ENCODE measurements at places on chromosomes 4 and X.
A peak's percentile ranks its signal among the peaks of the same experiment; 100 is the strongest.

- DNase-seq = peak; percentile 39
Measured at GRCh38 chrX:53321230-53321942, 40.0 kb upstream of the IQSEC2 start.

GRCh38 chr4:4358093-4358854 is 28.6 kb upstream of the NSG1 start:
- no peak for DNase-seq

- DNase-seq = no peak
Measured at GRCh38 chr4:177099211-177099610, 210.5 kb upstream of the NEIL3 start.

- DNase-seq = peak; percentile 53
Measured at GRCh38 chr4:138311771-138312535, 69.8 kb upstream of the SLC7A11 start.

DNA sequence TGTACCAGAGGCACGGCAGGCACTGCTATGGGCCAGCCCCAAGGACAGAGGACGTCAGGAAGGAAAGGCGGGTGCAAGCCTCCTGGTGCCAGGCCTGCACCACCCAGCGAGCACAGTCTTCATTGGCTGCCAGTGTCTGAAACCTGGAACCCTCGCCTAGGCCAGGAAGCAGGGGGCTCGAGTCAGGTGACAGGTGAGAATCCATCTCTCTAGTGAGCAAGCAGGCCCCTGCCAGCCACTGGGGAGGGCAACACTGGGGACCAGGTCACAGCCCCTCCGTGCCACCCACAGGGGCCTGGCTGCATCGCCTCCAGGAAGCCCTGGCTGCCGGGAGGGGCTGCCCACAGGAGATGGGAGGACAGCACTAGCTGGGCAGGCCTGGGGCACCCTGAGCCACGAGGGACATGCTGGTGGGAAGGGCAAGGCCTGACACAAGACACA is 6.9 kb upstream of the HAUS3 start:
- DNase-seq = no peak

DNA sequence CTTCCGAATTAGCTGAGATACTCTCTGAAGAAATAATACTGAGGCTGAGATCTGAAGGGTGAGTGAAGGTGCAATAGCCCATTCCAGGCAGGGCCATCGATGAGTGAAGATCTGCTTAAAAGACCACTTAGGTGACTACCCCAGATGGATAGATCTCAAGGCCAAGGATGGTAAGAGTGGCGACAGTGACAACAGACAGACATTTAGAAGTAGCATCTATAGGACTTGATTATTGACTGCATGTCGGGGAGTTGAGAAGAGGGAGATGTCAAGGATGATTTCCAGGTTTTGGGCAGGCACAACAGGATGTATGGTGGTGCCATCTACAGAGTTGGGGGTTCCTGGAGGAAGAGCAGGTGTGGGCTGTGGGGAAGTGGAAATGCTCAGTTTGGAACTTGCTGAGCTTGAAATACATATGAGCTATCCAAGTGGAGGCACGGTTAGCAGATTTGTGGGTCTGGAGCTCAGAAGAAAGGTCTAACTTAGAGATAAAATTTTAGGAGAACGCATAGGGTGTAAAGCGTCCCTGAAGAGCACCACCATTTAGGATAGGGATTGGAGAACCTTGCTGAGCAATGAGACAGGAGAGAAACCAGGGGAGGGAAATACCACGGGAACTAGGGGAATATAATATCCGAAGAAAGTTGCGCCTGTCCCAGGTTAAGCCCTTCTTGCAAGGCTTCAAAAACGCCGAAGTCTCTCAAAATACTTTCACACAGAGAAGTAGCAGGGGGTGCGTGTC is 688 bp downstream of the UFSP2 start:
- DNase-seq = peak; percentile 21

GRCh38 chr4:36467670-36468069 is 186.3 kb downstream of the DTHD1 start:
- no peak for DNase-seq

GRCh38 chr4:159946983-159947615 is 844.2 kb downstream of the RAPGEF2 start:
- DNase-seq = peak; percentile 82

GRCh38 chr4:166839615-166840251 is 394.6 kb downstream of the SPOCK3 start:
- no peak for DNase-seq

GRCh38 chrX:47179221-47179927 is 14.3 kb upstream of the UBA1 start:
- DNase-seq = no peak

DNA sequence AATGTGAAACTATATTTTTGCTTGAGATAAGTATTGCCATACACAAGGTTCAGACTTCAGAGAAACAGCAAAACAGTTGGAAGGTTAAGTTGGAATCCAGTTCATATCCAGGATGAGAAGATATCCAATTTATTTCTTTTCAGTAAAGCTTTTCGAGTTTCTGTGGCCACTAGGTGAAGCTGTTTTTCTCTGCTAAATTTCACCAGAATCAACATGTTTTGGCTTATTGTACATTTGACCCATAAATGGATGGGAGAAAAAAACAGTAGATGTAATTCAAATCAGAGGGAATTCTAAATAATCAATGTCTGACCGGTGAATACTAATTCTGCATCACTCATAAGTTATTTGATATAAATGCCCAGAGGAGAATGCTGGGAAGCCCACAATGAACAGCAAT is 9.1 kb upstream of the METTL14 start:
- DNase-seq = peak; percentile 5

- no peak for DNase-seq
Measured at GRCh38 chr4:56626963-56627362, 54.1 kb downstream of the HOPX start.

DNA sequence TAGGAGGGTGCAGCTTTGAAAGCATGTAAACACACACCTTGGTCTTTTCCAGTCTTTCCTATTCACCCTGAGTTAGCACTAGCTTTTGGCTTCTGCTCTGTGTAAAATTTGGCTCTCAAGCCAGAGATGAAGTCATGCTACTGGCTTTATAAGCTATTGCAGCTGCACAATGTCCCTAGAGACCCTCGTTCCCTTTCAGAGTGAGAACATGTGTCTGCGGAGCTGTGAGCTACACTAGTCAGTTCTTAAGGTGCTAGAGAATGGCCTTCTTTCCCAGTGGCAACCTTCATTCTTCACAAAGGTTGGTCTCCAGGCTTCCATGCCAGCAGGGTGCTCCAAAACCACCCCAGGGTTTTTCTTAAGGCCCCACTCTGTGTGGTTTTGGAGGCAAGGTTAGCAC is 199.1 kb downstream of the SPATA18 start:
- peak; percentile 11 for DNase-seq

DNA sequence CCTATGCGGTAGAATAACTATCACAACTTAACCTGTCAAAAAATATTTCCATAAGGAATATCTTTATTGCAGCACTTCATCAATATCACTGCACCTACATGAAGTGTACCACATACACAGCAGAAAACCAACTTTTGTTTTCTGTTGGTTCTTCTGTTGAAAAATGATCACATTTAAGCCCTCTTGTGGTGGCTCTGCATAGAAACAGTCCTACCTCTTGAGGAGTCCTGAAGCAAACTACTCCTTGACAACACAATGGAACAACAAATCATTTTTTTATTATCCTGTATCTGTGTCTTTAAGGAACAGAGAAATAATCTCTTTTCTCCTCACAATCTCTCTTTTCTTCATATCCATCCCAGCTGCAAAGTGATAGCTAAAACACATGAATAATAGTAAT is 39.8 kb upstream of the ATOH1 start:
- DNase-seq = peak; percentile 34

- no peak for DNase-seq
Measured at GRCh38 chr4:164251257-164251656, 502.7 kb upstream of the SMIM31 start.

DNA sequence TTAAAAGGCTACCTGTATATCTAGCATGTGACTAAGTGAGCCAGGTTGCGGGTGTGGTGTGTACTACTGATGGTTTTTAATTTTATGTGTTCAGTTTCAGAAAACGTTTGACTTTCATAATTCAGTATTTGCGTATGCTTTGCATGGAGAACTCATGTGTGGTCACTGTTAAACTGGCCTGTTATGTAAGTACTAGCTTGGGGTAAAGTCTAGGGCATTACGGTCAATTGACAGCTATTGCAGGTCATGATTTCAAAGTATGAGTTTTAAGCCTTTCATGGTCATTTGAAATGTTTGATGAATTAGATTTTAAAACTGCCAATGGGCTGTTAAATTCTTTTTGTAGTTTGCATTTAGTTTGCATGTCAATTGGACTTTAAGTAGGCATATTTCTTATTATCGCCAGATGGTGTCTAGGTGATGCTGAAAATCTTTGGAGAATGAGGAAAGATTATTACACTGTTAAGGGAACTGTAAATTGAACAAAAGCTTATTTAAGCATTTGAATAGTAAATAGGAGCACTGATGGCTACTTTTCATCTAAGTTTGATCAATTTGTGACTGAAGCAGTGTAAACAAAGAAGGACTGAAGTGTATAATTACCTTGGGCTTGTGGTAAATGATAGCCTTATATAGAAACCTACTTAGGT is 563.4 kb downstream of the DACH2 start:
- DNase-seq = no peak

DNA sequence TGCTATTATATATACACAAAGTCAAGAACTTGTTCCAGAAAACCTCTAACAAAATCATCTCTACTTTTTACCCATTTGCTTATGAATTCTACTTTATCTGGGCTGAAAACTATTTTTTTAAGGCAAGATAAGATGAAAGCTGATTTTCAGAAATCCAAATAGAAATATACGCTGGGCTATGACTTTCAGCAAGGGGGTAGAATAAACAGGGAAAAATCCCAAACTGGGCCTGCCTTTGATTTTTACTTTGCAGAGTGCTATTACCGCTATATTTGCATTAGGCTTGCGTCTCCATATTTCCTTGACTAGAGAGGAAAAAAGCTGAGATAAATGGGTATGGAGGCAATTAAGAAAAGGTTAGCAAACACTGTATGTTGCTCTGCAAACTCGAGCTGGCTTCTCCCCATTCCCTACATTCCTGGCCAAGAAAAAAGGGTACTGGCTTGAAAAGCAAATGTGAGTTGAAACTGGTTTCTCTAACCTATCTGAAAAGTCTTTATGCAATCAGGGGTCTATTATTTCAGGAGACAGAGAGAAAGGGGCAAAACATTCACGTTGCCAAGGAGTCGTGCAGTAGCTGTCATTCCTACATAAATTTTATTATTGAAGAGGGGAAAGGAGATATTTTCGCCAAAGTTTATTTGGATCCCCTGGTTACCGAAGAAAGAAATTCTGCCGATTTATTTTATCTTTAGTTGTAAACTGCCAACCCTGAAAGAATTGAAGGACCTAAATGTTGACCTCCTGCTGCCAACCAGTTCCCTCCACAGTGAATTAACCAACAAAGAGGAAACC is 2.2 kb downstream of the TMEM47 start:
- peak; percentile 44 for DNase-seq

GRCh38 chr4:94570558-94570957 is 118.8 kb downstream of the PDLIM5 start:
- DNase-seq = no peak

DNA sequence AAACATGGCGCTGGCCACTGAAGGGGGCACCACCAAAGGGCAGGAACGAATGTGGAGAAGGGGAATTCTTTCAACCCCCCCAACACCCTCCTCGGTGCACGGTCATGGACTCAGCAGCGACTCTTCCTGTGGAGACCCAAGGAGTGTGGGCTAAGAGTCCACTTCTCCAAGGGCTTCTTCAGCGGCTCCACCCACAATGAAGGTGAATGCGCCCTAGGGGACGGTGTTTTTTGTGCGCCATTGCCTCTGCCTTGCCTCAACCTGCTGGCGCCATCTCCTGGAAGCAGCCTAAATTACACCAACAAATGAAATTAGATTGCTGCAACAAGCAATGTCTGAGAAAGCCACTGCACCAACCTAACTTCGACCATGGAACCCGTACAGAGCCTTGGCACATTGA is 169.2 kb upstream of the MAGEB18 start:
- no peak for DNase-seq

- DNase-seq = no peak
Measured at GRCh38 chr4:1519787-1520661, 113.8 kb upstream of the NKX1-1 start.

- no peak for DNase-seq
Measured at GRCh38 chrX:39336671-39337311, 535.5 kb downstream of the MID1IP1 start.

GRCh38 chr4:124318292-124318691 is 394.2 kb downstream of the ANKRD50 start:
- DNase-seq = no peak

- DNase-seq = no peak
Measured at GRCh38 chr4:79235095-79235494, 90.8 kb downstream of the NAA11 start.

- DNase-seq = no peak
Measured at GRCh38 chr4:33841120-33841519, 2403.2 kb downstream of the ARAP2 start.

DNA sequence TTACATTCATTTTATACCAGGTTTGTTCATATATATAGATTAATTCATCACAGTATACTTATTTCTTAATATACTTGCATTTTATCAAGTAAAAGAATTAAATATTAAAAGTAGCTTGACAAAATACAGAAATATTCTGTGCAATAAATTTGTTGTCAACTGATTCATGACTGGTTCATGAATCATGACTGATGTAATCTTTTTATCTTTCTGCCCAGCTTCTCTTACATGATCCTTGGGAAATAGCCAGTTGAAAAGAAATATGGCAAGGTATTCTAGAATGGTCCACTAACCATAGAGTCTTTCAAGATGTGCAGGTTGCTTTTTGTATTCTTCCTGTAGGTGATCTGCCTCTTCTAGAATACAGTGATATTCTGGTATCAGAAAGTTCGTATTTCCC is 4.2 kb upstream of the CCNA2 start:
- DNase-seq = peak; percentile 38

- no peak for DNase-seq
Measured at GRCh38 chr4:163414275-163414674, 59.3 kb downstream of the TKTL2 start.

DNA sequence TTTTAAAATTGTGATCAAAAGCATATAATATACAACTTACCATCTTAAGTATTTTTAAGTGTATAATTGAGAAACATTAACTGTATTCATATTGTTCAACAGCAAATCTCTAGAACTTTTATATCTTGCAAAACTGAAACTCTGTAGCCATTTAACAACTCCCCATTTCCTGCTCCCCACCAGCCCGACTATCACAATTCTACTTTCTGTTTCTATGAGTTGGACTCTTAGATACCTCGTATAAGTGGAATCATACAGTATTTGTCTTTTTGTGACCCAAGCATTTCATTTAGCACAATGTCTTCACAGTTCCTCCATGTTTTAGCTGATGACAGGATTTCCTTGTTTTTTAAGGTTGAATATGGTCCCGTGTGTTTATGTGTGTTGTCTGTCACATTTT is 106.0 kb downstream of the LRBA start:
- no peak for DNase-seq

All from adipocyte (in vitro differentiated cells).